ENCODE measurements at places on chromosomes 5 and 9. TPM values are rescaled to one million over a fixed set of nuclear protein-coding genes. Genes with fewer than 3 reads are reported as not detected.
A peak's percentile ranks its signal among the peaks of the same experiment; 100 is the strongest.

DNA sequence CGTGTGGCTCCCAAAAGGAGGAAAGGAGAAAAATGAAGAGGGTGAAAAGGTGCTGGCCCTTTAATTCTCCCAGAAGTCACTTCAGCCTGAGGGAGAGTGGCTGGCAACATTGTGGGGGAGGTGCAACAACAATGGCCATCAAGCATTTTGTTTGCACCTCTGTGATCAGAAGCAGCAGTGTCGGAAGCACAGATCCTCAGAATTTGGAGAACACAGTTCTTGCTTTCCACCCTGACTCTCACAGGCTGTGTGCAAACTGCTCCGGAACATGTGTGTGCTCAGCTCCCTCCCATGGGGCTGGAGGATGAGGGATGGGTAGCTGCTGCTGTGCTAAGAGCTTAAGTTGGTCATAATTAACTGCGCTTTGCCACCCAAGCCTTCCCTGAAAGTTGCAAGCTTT is 127.1 kb downstream of the DPYSL3 start:
- no peak overlapping the region for H3K4me3 ChIP-seq
- H3K27me3 ChIP-seq, result no peaks in the 10 kb centered on the region
- DNase-seq, result no peak
- H3K4me1 ChIP-seq, result no peaks in the 10 kb centered on the region
- no peaks in the 10 kb centered on the region for H3K36me3 ChIP-seq
- no peak overlapping the region for H3K27ac ChIP-seq

GRCh38 chr5:145906401-145906800 is 30.0 kb upstream of the SH3RF2 start:
- DNase-seq, result no peak
- H3K27me3 ChIP-seq, result no peaks in the 10 kb centered on the region
- no peak overlapping the region for H3K4me3 ChIP-seq
- no peaks in the 10 kb centered on the region for H3K4me1 ChIP-seq

DNA sequence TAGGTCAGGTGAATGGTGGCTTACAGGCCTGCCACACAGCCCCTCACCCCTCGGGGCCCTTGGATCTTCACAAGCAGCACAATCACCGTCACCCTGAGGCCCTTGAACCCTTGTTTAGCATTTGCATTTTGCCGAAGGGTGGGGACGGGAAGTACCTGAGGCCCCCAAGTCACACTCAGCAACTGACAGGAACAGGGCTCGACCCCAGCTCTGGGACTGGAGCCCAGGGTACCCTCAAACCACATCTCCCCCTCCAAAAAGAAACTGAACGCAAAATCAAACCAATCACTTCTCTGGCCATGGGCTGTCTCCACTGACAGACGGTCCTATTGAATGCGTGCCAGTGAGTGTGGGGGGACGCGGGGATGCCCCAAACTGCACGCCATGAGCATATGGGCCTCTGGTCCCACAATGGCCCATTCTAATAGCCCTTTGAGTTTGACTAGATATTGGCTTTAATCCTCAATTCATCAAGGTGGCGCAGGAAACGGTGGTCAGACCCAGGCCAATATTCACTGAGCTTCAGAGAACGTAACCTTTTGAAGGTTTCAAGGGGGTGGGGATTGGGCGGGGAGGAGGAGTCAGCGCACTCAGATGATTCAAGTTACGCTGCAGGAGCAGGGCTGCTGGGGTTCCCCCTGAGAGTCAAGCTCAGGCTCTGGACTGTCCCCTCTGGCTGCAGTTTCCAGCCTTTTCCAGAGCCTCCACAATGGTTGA is 176.0 kb downstream of the DAB2IP start:
- H3K27me3 ChIP-seq, result no peaks in the 10 kb centered on the region
- no peak overlapping the region for H3K27ac ChIP-seq
- H3K4me1 ChIP-seq, result no peaks in the 10 kb centered on the region

DNA sequence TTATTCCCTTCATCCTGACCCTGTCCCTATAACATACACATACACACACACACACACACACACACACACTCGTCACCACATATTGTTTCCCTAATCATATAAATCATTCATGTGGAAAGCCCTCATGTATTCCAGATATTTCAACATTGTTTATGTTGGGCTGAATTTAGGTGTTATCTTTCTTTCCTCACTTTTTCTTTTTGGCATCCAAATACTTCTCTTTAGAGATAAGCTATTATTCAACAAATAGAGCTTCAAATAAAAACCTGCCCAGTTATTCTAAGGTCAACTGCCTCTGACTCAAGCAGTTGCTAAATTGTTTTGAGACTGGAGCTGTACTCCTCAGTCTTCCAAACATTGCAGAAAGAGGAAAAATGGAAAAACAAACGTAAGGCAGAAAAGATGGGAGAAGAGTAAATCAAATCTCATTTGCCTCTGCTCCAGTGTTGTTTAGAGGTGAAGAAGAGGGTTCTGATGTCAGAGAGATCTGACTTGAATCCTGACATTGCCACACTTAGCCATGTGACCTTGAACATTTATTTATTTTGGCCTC is 215.7 kb downstream of the GAS1 start:
- H3K27ac ChIP-seq, result no peak overlapping the region
- H3K27me3 ChIP-seq, result no peaks in the 10 kb centered on the region
- no peaks in the 10 kb centered on the region for H3K4me1 ChIP-seq
- H3K36me3 ChIP-seq, result no peaks in the 10 kb centered on the region
- H3K4me3 ChIP-seq, result no peak overlapping the region

- H3K4me1 ChIP-seq, result peaks cover 17% of the 10 kb centered on the region
- no peaks in the 10 kb centered on the region for H3K27me3 ChIP-seq
- no peak overlapping the region for H3K4me3 ChIP-seq
- H3K36me3 ChIP-seq, result no peaks in the 10 kb centered on the region
Measured at GRCh38 chr5:5416733-5417132, 5.7 kb upstream of the ICE1 start.

DNA sequence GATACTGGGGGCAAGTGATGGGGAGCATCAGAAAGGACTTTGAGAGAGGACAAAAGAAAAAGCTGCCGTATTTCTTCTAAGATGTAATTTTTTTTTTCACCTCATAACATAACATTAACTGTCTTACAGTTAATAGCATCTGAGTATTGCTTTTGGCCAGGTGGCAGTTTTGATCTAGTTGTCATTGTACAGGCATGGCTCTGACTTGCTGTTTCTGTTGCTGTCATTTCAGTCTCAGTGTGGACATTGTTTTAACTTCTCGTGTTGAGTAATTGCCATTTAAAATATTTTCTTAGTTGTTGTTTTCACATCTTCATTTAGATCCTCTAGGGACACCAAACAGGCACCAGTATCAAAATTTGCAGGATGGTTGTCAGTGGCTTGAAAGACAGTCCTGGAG is 12.4 kb downstream of the SMAD5 start:
- no peak overlapping the region for H3K27ac ChIP-seq
- no peak overlapping the region for H3K4me3 ChIP-seq
- no peaks in the 10 kb centered on the region for H3K27me3 ChIP-seq
- DNase-seq, result no peak
- peaks cover 20% of the 10 kb centered on the region for H3K4me1 ChIP-seq

DNA sequence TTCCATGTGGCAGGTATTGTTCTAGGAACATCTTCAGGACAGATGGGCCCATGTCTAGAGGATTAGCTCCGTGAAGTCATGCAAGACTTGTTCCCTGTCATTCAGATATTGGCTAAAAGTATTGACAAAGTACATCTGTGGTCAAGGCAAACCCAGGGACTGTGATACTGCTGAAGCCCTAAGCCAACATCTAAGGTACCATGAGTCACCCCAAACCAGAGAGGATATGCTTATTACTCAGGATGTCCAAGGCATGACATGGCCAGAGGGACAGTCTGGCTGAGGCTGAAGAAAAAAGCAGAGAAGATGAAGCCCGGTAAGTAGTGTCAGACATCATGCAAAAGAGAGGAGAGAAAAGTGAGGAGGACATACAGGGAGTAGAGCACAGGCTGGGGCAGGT is 31.0 kb downstream of the HMHB1 start:
- DNase-seq, result no peak
- no peak overlapping the region for H3K27ac ChIP-seq
- H3K4me3 ChIP-seq, result no peak overlapping the region

- H3K36me3 ChIP-seq, result no peaks in the 10 kb centered on the region
- no peak overlapping the region for H3K4me3 ChIP-seq
- DNase-seq, result no peak
Measured at GRCh38 chr9:134957165-134957944, 39.6 kb upstream of the FCN1 start.

DNA sequence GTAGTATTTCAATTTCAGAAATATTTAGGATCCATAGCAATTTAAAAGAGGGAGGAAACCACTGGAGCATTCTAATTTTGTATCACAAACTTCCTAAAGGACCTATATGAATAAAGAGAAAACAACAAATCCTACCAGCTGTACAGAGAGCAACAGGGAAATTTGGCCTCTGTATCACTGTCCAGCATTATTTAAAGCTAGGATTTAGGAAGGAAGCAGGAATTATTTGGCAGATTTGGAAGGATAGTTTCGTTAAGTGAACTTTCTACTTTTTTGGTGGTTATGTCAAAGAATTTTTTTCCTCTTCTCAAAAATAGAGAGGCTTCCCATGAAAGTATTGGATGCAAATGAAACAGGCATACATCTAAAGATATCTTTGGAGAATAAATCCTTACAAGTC is 269.7 kb downstream of the RAB3C start:
- no peaks in the 10 kb centered on the region for H3K4me1 ChIP-seq
- H3K27ac ChIP-seq, result no peak overlapping the region
- H3K4me3 ChIP-seq, result no peak overlapping the region
- H3K36me3 ChIP-seq, result no peaks in the 10 kb centered on the region
- DNase-seq, result no peak

DNA sequence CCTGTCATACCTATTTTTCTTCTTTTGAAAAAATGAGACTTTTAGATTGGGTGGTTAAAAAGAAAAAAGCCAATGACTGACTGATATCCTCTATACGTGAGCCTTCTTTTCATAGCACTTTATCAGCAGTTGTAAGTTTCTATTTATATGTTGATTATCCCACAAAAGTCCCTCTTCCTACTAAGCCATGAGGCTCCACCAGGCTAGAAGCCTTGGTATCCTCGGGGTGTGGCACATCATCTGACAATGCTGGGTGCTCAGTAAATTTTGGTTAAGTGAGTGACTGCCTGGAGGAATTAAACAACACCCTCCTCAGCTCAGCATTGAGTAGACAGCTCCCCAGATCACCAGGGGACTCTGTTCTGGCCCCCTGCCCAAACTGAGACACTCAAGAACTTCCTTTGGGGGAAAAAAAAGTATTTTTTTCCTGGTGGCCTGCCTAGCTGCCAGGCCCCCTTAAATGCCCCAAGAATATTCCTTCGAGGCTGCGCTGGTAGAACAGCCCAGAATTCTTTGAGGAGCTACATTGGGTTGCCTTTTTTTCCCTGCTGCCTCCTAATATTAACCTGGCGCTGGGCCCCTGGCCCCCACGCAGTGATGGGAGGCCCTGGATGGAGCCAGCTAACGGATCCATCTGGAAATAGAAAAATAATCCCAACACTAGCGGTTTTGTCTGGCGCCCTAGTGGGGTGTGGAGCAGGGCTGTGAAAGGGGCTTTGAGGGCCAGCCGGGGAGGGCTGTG is 23.4 kb upstream of the COL27A1 start:
- no peak overlapping the region for H3K4me3 ChIP-seq
- no peaks in the 10 kb centered on the region for H3K27me3 ChIP-seq
- no peak overlapping the region for H3K27ac ChIP-seq
- DNase-seq, result no peak
- H3K4me1 ChIP-seq, result no peaks in the 10 kb centered on the region

DNA sequence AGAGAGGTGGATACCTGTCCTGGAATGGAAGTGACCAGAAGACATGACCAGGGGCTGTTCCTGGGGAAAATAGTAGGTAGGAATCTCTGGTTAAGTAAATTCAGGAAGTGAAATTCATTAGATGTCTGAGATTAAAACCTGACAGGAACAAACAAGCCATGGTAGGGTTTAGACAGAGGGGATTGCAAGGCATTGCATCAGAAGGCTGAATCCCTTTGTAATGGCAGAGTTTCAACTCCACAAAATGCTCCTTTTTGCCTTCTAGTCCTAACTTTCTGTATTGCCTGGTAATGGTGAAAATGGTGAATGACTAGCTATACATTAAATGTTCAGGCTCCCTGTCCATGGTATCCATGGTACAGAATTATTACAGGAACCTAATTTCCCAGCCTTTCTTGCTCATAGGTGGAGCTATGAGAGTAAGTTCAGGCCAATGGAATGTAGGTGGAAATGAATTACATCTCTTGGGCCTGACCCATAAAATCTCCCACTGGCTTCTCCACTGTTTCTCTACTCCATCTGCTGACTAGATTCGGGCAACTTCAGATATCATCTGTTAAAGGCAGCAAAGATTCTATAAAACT is 113.4 kb upstream of the CNTLN start:
- H3K4me3 ChIP-seq, result no peak overlapping the region
- no peaks in the 10 kb centered on the region for H3K4me1 ChIP-seq
- no peaks in the 10 kb centered on the region for H3K27me3 ChIP-seq
- H3K36me3 ChIP-seq, result no peaks in the 10 kb centered on the region
- no peak for DNase-seq

- H3K27me3 ChIP-seq, result no peaks in the 10 kb centered on the region
- H3K36me3 ChIP-seq, result no peaks in the 10 kb centered on the region
- H3K4me1 ChIP-seq, result peaks cover 6% of the 10 kb centered on the region
- H3K4me3 ChIP-seq, result peak overlapping the region; percentile 53
Measured at GRCh38 chr9:19229595-19230354, 718 bp upstream of the DENND4C start.

DNA sequence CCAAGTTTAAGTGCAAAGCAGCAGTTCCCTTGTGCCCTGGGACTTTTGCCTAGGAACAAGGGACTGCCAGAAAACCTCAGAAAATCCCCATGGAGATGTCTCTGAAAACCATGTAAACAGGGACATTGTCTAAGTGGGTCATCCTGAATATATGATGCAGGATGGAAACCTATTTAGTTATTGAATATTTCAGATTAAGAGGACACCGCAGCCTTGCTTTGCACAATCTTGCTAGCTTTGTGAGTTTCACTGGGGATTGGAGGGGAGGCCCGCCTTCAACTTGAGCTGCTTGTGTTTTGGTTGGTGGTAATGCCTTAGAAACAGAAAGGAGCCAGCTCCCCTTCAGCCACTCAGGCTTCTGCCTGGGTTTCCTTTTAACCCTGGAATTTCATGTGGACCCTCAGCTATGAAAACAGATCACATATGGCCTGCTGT is 112.8 kb downstream of the C9orf152 start:
- no peak overlapping the region for H3K27ac ChIP-seq
- no peaks in the 10 kb centered on the region for H3K36me3 ChIP-seq
- no peaks in the 10 kb centered on the region for H3K4me1 ChIP-seq
- DNase-seq, result no peak

TLR4 gene
- 0.33 TPM for total RNA-seq

URM1 gene
- total RNA-seq, result 45.4 TPM

CER1 gene
- total RNA-seq, result not detected

SH3TC2 gene
- 0.33 TPM for total RNA-seq

CDC26 gene
- total RNA-seq, result 19.4 TPM

NRG2 gene
- 20.2 TPM for total RNA-seq

PRKACG gene
- total RNA-seq, result not detected

CAVIN4 gene
- total RNA-seq, result 0.82 TPM

AGPAT2 gene
- total RNA-seq, result 77.9 TPM
